Lower lobe of right lung (tissue), 2 donors: ENCODE measurements at places on chromosomes 7 and 10.

DNA sequence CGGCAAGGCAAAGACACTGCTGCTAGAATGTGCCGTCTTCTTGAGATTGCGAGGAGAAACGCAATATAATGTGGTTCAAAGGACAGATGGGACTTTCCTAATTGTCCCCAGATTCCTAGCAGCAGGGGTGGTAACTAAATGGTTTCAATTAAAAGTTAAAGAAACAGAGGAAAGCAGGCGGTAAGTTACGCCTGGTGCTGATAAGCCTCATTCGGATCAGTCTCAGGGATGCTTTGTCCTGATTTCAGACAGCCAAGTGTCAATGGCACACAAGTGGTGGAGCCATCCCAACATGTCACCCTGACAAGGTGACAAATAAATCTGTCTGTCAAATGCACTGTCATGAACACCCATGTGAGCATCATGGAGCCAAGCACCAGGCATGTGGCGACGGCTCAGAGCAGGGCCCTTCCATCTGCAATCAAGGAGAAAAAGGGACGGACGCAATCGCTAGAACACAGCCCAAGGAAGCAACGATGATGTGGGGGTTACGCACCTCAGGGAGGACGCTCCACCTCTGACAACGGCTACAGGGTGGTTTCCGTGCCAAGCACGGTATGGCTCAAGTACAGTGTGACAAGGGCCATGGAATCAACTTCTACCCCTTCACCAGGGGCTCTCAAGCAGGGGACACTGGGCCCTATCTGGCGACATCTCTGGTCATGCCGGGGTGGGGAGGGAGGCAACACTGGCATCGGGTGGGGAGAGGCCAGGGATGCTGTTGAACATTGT lies 66.2 kb downstream of the CTBP2 start:
- H3K27ac ChIP-seq, result peak overlapping the region; percentile 0
- no peaks in the 10 kb centered on the region for H3K27me3 ChIP-seq
- DNase-seq, result peak; percentile 32

DNA sequence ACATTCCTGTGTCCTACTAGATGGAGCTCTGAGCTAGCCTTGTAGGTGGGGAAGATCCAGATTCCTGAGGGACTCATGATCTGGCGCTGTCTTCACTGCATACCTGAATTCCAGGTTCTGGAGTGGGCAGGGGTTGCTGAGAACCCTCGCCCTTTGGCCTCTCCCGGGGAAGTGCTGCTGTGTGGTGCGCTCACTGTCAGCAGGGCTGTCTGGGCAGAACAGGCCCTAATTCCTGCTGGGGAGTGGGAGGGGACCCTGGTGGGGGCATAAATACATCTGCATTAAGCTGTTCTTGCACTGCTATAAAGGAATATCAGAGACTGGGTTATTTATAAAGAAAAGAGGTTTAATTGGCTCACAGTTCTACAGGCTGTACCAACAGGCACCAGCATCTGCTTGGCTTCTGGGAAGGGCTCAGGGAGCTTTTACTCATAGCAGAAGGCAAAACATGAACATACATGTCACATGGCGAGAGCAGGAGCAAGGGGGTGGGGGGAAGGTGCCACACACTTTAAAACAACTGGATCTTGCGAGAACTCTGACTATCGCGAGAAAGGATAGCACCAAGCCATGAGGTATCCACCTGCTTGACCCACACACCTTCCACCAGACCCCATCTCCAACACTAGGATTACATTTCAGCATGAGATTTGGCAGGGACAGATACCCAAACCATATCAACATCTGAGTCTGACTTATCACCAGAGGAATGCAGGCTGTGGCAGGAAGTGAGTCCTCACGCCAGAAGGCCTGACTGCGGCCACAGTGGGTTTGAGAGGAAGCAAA lies 115.0 kb downstream of the ADCY1 start:
- no peaks in the 10 kb centered on the region for H3K4me1 ChIP-seq
- H3K27me3 ChIP-seq, result no peaks in the 10 kb centered on the region
- H3K4me3 ChIP-seq, result no peak overlapping the region
- DNase-seq, result no peak
- no peak overlapping the region for H3K27ac ChIP-seq

GRCh38 chr10:104387130-104387888 lies 33.7 kb downstream of the CFAP58 start:
- H3K4me3 ChIP-seq, result no peak overlapping the region
- no peak for DNase-seq
- H3K4me1 ChIP-seq, result no peaks in the 10 kb centered on the region
- no peak overlapping the region for H3K27ac ChIP-seq
- H3K27me3 ChIP-seq, result peaks cover 6% of the 10 kb centered on the region

- H3K36me3 ChIP-seq, result no peaks in the 10 kb centered on the region
- no peaks in the 10 kb centered on the region for H3K4me1 ChIP-seq
- no peak overlapping the region for H3K4me3 ChIP-seq
- no peak for DNase-seq
Observed at GRCh38 chr7:125241548-125241947, 311.9 kb upstream of the POT1 start.

GRCh38 chr10:98463976-98464754 lies 17.4 kb upstream of the HPS1 start:
- no peak for DNase-seq
- no peak overlapping the region for H3K4me3 ChIP-seq
- no peaks in the 10 kb centered on the region for H3K36me3 ChIP-seq
- no peak overlapping the region for H3K27ac ChIP-seq
- H3K27me3 ChIP-seq, result no peaks in the 10 kb centered on the region

GRCh38 chr10:84254552-84255478 lies 10.0 kb downstream of the RGR start:
- H3K27ac ChIP-seq, result no peak overlapping the region
- H3K36me3 ChIP-seq, result no peaks in the 10 kb centered on the region
- no peaks in the 10 kb centered on the region for H3K27me3 ChIP-seq
- DNase-seq, result no peak
- no peaks in the 10 kb centered on the region for H3K4me1 ChIP-seq

DNA sequence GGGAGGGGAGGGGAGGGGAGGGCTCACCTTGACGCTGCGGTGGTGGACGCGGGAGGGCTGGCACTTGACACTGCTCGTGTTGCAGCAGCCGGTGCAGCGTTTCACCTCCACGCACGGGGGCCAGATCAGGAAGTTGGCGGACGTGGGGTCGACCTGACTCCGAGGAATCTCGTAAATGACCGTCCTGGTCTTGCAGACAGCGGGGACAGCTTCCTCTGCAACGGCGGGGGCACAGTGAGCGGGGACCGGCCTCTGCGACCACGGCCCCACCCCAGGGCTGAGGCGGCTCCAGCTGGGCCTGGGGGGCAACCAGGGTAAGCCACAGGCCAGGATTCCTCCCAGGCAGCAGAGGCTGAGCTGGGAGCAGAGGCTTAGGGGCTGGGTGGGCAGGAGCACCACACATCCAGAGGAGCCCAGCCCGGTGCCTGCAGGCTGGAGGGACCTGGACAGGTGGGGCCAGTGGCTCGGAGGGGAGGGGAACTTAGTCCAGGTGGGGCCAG lies 8.8 kb downstream of the PDGFA start:
- H3K36me3 ChIP-seq, result peaks cover 27% of the 10 kb centered on the region
- peaks cover 34% of the 10 kb centered on the region for H3K4me1 ChIP-seq
- H3K4me3 ChIP-seq, result no peak overlapping the region
- no peaks in the 10 kb centered on the region for H3K27me3 ChIP-seq

- H3K36me3 ChIP-seq, result no peaks in the 10 kb centered on the region
- peak; percentile 56 for DNase-seq
- H3K4me1 ChIP-seq, result peaks cover 9% of the 10 kb centered on the region
- peak overlapping the region; percentile 78 for H3K4me3 ChIP-seq
- H3K27me3 ChIP-seq, result no peaks in the 10 kb centered on the region
Observed at GRCh38 chr7:24756545-24757352, 515 bp downstream of the GSDME start.

DNA sequence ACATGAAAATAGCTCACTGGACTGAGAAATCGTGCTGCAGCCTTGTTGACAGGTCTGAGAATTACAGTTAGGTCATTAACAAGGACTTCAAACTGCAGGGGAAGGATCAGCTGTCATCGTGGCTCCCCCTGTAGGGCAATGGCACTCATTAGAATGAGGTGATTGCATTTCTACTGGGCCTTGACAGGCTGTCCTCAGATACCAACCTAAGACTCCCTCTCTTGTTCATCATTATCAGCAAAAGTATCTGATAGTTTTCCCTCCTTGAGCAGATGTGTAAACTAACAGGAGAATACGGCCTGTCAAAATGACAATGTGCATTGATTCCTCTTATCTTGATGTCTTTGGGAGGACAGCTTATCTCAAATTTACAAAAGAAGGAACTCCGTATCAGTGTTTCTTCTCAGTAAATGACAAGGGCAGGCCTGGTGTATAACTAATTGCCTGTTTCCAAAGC lies 648.5 kb upstream of the LRRN3 start:
- no peak overlapping the region for H3K27ac ChIP-seq
- no peak overlapping the region for H3K4me3 ChIP-seq
- no peak for DNase-seq
- H3K36me3 ChIP-seq, result no peaks in the 10 kb centered on the region
- H3K27me3 ChIP-seq, result no peaks in the 10 kb centered on the region
